Vagina (tissue), 2 donors: ENCODE measurements at places on chromosomes 6 and 20. TPM values are rescaled to one million over a fixed set of nuclear protein-coding genes. Genes with fewer than 3 reads are reported as not detected.

GRCh38 chr6:88785478-88785877 is 177.9 kb downstream of the RNGTT start:
- no peaks in the 10 kb centered on the region for H3K36me3 ChIP-seq
- H3K27ac ChIP-seq: no peak overlapping the region
- no peaks in the 10 kb centered on the region for H3K4me1 ChIP-seq
- H3K27me3 ChIP-seq: no peaks in the 10 kb centered on the region
- H3K4me3 ChIP-seq: no peak overlapping the region
- DNase-seq: no peak

- no peaks in the 10 kb centered on the region for H3K4me1 ChIP-seq
- no peaks in the 10 kb centered on the region for H3K27me3 ChIP-seq
- DNase-seq: no peak
These were observed 150.0 kb downstream of the BTBD3 start for GRCh38 chr20:12067686-12068085.

DNA sequence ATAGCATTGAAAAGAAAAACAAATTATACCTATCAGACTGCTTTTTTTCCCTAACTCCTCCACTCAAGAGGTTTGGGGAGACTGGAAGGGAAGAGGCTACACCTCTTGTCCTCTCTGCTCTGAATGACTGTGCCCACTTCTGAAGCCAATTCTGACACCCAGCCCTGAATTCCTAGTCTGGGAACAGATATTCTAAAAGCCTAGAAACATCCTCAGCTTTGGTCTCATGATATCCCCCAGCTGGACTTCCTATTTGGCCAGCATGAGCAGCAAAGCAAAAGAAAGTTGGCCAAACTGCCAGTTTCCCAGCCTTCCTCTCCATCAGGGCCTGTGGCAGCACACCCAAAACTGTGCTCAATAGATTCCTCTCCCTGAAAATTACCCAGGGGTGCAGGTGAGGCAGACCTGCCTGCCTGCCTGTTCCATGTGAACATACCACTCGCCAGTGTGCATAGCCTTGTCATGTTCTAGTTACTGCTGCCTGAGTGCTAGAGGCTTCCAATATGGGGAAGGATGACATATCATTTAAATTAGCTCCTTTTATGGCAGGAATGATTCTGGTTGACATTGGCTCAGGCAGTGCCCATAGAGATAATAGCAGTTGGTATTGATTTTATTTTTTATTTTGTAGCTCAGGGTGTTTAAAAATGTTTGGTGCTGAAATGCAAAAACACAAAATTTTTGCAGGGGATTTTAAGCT is 152.1 kb upstream of the RIN2 start:
- peak overlapping the region; percentile 11 for H3K27ac ChIP-seq
- peaks cover 14% of the 10 kb centered on the region for H3K4me1 ChIP-seq
- no peak overlapping the region for H3K4me3 ChIP-seq
- no peaks in the 10 kb centered on the region for H3K27me3 ChIP-seq
- DNase-seq: no peak

Gene TMEM74B
- 4.2 TPM for total RNA-seq

- no peaks in the 10 kb centered on the region for H3K36me3 ChIP-seq
- no peaks in the 10 kb centered on the region for H3K27me3 ChIP-seq
- H3K27ac ChIP-seq: peak overlapping the region; percentile 14
- peaks cover 19% of the 10 kb centered on the region for H3K4me1 ChIP-seq
- peak overlapping the region; percentile 57 for H3K4me3 ChIP-seq
- no peak for DNase-seq
These were observed 62.0 kb downstream of the GPX5 start for GRCh38 chr6:28587746-28588075.

Gene RPP40
- total RNA-seq: 4.7 TPM

DNA sequence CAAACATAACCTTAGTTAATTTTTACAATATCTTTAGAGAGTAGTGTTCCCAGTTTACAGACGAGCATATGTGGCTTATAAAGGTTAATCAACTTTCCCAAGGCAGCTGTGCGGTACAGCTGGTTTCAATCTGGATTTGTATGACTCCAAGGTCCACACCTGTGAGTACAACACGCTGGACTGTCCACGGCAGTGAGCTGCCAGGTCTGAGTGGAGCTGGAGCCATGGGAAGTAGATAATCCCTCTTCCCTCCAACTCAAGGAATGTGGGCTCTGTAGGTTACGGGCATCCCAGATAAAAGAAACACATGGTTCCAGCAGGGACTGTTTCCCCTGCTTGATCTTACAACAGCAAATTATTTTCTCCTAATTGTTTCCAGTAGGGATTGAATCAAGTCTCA is 102.2 kb downstream of the SOD2 start:
- H3K4me1 ChIP-seq: peaks cover 12% of the 10 kb centered on the region
- H3K4me3 ChIP-seq: no peak overlapping the region
- no peaks in the 10 kb centered on the region for H3K27me3 ChIP-seq
- no peak for DNase-seq
- H3K27ac ChIP-seq: no peak overlapping the region
- H3K36me3 ChIP-seq: no peaks in the 10 kb centered on the region

DNA sequence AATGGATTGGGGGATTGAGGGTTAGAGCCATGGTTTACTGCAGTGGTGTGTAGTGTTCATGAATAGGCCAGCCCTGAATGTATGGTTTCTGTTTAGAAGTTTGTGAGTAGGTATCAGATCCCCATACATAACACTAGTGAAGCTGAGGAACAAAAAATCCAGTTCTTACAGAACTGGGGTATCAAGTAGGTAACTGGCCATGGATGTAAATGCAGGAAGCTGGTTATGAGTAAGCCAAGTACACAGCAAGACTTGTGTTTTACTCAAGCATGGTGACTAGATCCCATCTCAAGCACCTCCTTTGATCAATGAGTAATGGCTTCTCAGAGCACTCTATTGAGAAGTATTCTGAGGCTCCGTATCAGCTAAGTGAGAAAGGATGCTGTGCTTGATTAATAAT is 613.7 kb upstream of the FLRT3 start:
- peaks cover 47% of the 10 kb centered on the region for H3K4me1 ChIP-seq
- no peaks in the 10 kb centered on the region for H3K36me3 ChIP-seq
- DNase-seq: no peak
- no peak overlapping the region for H3K4me3 ChIP-seq

GRCh38 chr6:111522393-111523020 is 39.5 kb upstream of the REV3L start:
- DNase-seq: no peak
- no peak overlapping the region for H3K4me3 ChIP-seq
- H3K36me3 ChIP-seq: no peaks in the 10 kb centered on the region
- H3K4me1 ChIP-seq: peaks cover 21% of the 10 kb centered on the region
- no peaks in the 10 kb centered on the region for H3K27me3 ChIP-seq

DNA sequence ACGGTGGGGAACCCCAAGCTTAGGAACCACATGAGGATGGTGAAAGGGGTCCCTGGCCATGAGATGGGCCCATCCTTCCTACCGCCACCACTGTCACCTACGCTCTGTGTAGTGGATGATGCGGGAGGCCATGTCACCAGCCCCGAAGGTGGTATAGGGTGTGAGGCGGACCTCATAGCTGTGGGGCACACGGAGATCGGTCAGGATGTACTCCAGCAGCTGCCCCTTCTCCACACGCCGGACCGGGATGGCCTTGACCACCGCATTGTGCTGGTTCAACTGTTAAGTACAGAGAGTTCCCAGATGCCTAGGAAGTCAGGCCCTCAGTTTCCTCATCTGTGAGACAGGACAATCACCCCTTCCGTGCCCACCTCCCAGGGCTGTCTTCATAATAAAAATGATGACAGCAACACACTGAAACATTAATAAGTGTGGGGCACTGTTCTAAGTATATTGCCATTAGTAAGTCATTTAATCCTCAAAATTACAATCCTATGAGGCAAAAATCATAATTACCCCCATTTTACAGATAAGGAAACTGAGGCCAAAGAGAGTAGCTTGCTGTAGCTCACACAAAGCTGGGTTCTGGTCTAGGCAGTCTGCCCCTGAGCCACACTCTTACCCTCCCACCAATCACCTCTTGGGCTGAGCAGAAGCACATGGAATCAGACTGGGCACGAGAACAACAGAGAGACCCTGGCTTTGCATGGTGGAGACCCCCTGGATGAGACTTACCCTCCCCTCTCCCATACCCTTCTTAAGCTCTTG is 51.4 kb downstream of the MDGA1 start:
- no peaks in the 10 kb centered on the region for H3K27me3 ChIP-seq
- no peak overlapping the region for H3K27ac ChIP-seq
- peaks cover 5% of the 10 kb centered on the region for H3K4me1 ChIP-seq
- no peak for DNase-seq
- no peaks in the 10 kb centered on the region for H3K36me3 ChIP-seq

DNA sequence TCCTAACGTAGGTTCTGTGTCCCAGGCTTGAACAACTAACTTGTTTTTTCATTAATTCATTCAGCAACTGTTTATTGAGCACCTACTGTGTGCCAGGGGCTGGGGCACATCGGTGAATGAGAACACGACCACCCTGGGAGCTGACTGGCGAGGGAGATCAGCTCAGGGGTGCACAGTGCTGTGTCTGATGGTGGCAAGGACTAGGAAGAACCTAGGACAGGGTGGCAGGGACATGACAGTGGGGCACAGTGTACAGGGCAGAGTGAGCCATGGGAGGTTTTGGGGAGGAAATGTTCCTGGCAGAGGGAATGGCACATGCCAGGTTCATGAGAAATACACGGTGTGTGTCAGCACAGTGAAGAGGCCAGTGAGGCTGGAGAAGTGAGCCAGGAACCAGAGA is 76.7 kb downstream of the BMP7 start:
- DNase-seq: no peak
- no peaks in the 10 kb centered on the region for H3K27me3 ChIP-seq
- H3K4me3 ChIP-seq: no peak overlapping the region
- no peak overlapping the region for H3K27ac ChIP-seq
- H3K36me3 ChIP-seq: no peaks in the 10 kb centered on the region

DNA sequence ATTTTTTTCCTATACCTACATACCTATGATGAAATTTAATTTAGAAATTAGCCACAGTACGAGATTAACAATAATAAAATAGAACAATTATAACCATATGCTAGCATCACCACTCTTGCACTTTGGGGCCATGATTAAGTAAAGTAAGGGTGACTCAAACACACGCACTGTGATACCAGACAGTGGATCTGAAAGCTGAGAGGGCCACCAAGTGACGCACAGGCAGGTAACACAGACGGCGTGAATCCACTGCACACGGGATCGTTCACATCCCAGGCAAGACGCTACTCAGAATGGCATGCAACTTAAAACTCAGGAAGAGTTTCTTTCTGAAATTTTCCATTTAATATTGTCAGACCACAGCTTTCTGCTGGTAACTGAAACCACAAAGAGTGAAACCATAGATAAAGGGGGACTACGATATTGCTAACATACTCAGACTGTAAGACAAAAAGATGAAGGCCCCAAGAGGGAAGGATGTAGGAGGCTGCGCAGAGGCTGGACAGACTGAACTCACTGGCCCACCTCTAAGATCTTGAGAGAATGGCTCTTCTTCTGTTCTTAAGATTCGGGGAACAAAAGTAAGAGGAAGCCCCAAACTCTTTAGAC is 17.9 kb downstream of the RRBP1 start:
- DNase-seq: no peak
- H3K27ac ChIP-seq: peak overlapping the region; percentile 9
- peaks cover 47% of the 10 kb centered on the region for H3K4me1 ChIP-seq

DNA sequence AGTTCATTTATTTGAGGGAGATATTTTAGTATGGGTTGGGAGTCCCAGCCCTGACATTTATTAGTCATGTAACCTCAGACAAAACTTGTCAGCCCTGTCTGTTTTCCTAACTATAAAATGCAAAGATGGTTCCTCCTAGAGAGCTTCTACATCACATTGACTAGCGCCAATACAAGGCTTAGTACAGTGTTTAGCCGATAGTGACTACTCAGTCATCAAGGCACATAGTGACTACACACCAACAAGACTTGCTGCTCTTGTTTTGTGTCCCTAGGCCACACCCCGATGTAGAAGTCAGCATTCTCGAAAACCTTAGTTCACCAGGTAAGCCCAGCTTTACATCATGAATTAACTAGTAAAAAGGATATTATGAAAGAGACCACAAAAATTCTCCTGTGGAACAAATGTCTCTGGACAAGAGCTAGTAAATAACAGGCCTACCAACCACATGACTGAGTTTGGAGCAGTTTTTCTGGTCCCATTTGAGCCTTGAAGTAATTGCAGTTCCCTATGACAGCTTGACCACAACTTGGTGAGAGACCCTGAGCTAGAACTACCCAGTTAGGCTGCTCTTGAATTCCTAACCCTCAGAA is 68.8 kb downstream of the PFDN4 start:
- DNase-seq: no peak
- H3K36me3 ChIP-seq: no peaks in the 10 kb centered on the region
- no peaks in the 10 kb centered on the region for H3K4me1 ChIP-seq
- H3K27me3 ChIP-seq: no peaks in the 10 kb centered on the region

Gene MTFR2
- 1.2 TPM for total RNA-seq

Gene TXLNB
- total RNA-seq: 0.49 TPM

DNA sequence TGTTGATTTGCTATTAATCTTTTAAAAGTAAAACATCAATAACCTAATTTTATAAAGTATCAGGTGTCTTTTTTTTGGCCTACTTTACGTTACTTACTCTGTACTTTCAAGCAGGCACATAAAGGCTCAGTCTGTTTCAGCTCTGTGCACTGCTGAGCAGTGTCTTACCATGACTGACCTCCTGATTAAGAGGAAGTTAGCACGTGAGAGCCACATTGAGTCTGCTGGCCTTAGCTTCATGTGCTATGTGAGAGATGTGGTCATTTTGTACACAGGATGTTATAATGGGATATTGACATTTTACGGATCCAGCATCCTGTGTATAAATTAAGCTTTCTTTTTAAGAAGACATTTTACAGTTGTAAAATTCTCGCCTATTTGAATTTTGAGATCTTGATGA is 31.9 kb downstream of the ARID1B start:
- DNase-seq: no peak
- peak overlapping the region; percentile 30 for H3K27ac ChIP-seq
- peaks cover 77% of the 10 kb centered on the region for H3K4me1 ChIP-seq
- no peak overlapping the region for H3K4me3 ChIP-seq
- no peaks in the 10 kb centered on the region for H3K27me3 ChIP-seq

DNA sequence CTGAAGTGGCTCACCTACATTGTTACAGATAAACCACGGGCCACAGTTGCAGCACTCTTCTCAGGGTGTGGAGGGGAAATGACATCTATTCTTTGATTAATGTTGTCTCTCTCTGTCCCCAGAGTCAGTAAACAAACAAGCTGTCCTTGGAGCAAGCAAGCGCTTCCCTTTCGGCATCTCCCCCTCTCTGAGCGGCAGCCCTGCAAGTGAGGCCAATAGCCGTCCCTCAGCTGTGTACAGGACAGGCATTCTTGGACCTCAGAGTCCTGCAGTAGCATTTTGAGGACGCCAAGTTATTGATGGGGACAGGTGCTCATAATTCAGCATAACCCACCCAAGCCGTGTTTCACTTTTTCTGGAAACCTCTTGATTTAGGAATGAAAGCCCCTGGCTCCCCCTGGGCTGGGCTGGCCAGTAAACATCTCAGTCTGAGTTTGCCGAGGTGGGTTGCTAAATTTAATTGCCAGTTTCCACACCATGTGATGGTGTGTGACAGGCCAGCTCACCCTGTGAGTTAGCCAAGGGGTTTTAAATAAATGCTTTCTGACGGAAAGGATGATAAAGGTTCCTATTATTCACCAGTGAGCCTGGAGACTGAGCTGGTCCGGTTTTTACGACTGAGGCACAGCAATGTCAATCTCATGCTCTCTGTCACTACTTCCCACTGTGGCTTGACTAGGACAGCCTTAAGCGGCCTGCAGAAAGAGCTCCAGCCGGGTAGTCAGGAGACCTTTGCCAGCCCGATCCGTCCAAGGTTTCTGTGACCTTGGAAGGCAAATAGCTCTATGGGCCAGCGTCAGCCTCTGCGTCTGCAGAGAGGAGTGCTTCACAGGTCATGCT is 214.8 kb upstream of the RREB1 start:
- DNase-seq: no peak
- no peak overlapping the region for H3K4me3 ChIP-seq
- peaks cover 9% of the 10 kb centered on the region for H3K4me1 ChIP-seq
- no peaks in the 10 kb centered on the region for H3K36me3 ChIP-seq

Gene KIF3B
- total RNA-seq: 16.2 TPM
